ENCODE measurements at places on chromosomes 2 and 18. TPM values are rescaled to one million over a fixed set of nuclear protein-coding genes. Genes with fewer than 3 reads are reported as not detected.

Gene LAMA1
- 95.4 TPM for total RNA-seq

Gene LYG1
- total RNA-seq = 0.53 TPM

- DNase-seq = peak; percentile 85
- peak overlapping the region; percentile 89 for H3K4me3 ChIP-seq
- H3K27ac ChIP-seq = no peak overlapping the region
- no peaks in the 10 kb centered on the region for H3K36me3 ChIP-seq
- H3K27me3 ChIP-seq = no peaks in the 10 kb centered on the region
Measured at GRCh38 chr2:8685697-8686358, 4.0 kb downstream of the ID2 start.

Gene KDM3A
- 84.9 TPM for total RNA-seq

GRCh38 chr2:145530653-145531052 is 1010.7 kb upstream of the ZEB2 start:
- H3K27ac ChIP-seq = no peak overlapping the region
- no peak overlapping the region for H3K4me3 ChIP-seq
- no peaks in the 10 kb centered on the region for H3K27me3 ChIP-seq
- no peak for DNase-seq
- no peaks in the 10 kb centered on the region for H3K36me3 ChIP-seq

GRCh38 chr2:188322569-188323551 is 31.2 kb downstream of the GULP1 start:
- no peak for DNase-seq
- peaks cover 48% of the 10 kb centered on the region for H3K4me1 ChIP-seq
- H3K27ac ChIP-seq = no peak overlapping the region
- no peaks in the 10 kb centered on the region for H3K27me3 ChIP-seq
- H3K4me3 ChIP-seq = no peak overlapping the region

GRCh38 chr2:234366891-234367290 is 130.0 kb downstream of the ARL4C start:
- no peaks in the 10 kb centered on the region for H3K36me3 ChIP-seq
- no peaks in the 10 kb centered on the region for H3K27me3 ChIP-seq
- peak overlapping the region; percentile 72 for H3K27ac ChIP-seq
- H3K4me3 ChIP-seq = no peak overlapping the region

DNA sequence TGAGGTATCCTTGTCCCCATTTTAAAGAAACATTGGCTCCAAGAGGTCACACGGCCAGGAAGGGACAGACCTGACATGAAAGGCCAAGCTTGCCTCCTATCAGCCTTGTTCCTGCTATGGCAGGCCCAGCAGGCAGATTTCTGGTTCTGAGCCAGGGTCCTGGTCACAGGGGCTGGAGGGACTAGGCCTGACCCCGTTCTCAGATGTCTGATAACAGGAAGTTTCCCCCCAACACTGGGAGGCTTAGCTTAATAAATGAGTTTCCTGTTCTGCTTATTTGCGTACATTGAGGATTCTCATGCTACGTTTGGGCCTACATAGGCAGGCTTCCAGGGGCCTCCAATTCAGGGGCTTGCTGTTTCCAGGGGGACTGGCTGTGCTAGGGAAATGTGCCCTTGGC is 107.8 kb upstream of the LTBP1 start:
- H3K36me3 ChIP-seq = no peaks in the 10 kb centered on the region
- H3K27me3 ChIP-seq = no peaks in the 10 kb centered on the region
- no peaks in the 10 kb centered on the region for H3K4me1 ChIP-seq
- no peak overlapping the region for H3K27ac ChIP-seq
- H3K4me3 ChIP-seq = no peak overlapping the region
- DNase-seq = no peak

DNA sequence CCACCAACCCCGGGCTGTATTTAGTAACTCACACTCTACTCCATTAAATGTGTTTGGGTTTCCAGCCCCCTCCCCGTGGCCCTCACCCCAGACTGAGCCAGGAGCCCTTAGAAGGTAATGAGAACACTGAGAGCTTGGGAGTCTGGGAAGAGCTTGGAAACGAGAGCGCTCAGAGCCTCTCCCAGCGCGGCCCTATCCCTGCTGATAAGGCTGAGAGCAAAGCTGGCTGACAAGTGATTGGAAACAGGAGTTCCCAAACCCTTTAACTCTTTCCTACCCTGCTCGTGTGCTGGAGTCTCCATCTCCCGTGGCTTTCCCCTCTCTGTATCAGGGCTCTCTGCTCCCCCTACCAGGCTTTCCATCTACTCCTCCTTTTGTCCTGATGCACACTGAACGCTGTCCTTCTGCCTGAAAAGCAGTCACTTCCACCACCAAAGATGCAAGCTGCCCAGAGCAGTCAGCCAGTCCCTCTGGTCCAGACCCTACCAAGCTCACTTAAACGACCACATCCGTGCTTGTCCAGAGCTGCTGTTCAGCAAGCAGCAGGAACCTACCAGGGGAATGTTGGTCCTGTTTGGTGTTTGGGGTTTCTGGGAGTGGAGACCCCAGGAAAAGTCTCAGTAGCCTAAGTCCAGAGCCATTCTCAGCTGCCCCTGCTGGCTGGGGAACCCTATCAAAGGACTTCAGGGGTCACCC is 100.0 kb upstream of the PKDCC start:
- no peaks in the 10 kb centered on the region for H3K36me3 ChIP-seq
- peak; percentile 77 for DNase-seq
- no peaks in the 10 kb centered on the region for H3K27me3 ChIP-seq
- H3K4me1 ChIP-seq = peaks cover 58% of the 10 kb centered on the region
- H3K4me3 ChIP-seq = peak overlapping the region; percentile 35

DNA sequence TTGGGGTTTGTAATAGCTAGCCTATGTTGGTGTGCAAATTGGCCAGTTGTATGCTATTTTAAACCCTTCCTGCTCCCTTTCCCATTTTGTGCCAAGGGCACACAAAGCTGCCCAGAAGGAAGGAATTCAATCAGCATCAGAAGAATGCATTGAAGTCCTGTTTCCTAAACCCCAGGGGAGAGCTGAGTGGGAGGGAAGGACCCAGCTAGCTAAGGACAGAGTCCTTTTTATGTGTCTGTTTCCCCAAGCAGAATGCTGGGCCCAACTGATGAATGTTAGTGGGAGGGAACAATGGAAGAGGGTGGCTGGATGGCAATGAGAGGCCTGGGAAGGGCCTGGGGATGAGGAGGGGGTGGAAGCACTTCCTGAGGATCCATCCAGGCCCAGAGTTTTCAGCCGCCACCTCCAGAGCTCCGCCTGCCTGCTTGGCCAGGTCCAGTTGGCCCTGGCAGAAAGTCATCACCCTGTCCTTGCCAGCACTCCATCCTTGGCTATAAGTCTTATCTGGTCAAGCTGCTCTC is 32.7 kb downstream of the MEX3C start:
- H3K27me3 ChIP-seq = no peaks in the 10 kb centered on the region
- H3K4me3 ChIP-seq = no peak overlapping the region
- H3K4me1 ChIP-seq = peaks cover 17% of the 10 kb centered on the region
- no peak overlapping the region for H3K27ac ChIP-seq

Gene NTSR2
- not detected for total RNA-seq

Gene ANO7
- 1.8 TPM for total RNA-seq

DNA sequence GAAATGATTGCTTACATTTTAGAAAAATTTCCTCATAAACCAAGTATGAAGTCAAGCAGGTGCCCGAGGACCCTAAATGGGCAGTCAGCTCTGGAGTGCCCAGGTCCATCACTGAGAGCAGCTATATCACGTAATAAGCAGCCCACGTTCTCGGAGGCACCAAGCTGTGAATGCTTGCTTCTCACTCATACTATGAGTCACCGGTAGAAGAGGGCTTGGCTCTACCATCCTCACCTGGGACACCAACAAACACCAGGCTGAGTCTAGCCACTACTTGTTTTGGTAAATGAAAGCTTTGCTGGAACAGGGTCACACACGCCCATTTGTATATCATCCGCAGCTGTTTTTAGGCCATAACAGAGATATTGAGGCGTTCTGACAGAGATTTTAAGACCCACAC is 207.5 kb downstream of the SEPTIN10 start:
- H3K27me3 ChIP-seq = no peaks in the 10 kb centered on the region
- peaks cover 18% of the 10 kb centered on the region for H3K4me1 ChIP-seq
- H3K27ac ChIP-seq = no peak overlapping the region
- DNase-seq = no peak
